NB4 (cell line): ENCODE measurements at places on chromosomes 5 and 9.
A peak's percentile ranks its signal among the peaks of the same experiment; 100 is the strongest.

DNA sequence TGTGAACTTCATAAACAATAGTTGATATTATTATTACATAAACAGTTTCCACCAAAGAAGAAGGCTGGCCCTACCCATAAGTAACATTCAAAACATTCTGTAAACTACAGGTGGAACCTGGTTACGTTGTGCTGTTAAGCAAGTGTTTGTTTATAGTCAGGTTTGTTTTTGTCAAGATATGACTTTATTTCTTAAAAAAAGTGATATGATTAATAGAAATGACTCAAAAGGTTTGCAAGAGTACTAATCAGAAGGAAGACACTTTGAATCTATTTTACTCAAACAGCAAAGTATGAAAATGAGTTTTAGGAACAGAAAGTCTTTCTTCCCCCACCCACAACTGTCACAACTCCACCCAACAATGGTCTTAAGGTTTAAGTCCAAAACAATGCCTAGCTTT, 220.8 kb downstream of the PLK2 start:
- DNase-seq = no peak

- DNase-seq = peak; percentile 11
Observed at GRCh38 chr9:126028746-126029145, 281.6 kb downstream of the PBX3 start.

DNA sequence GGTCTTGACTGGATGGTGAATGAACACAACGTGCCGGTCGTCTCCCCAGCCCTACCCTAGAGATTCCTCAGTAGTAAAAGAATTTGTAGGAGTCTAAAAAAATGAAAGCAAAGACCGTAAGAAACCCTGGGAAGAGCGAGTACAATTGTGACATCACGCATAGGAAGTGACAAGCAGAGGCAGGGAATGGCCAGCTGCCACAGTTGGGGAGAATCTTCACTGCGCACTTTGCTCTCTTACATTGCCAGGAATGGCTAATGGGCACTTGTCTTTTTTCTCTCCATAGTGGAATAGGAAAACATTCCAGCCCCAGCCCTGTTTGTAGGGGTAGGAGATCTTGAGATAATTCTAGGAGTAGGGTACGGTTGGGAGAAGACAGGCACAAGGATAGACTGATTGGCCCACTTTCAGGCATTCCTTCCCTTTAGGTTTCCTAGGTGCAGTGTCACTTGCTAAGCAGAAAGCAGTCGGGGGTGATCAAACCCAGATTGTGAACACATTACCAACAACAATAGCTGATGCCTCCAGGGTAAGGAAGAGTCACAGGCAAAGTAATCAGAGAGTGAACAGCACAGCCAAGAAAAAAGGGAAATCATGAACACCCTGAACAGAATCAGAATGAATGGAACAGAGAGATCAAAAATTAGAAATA, 302.7 kb downstream of the MAN2A1 start:
- DNase-seq = no peak

DNA sequence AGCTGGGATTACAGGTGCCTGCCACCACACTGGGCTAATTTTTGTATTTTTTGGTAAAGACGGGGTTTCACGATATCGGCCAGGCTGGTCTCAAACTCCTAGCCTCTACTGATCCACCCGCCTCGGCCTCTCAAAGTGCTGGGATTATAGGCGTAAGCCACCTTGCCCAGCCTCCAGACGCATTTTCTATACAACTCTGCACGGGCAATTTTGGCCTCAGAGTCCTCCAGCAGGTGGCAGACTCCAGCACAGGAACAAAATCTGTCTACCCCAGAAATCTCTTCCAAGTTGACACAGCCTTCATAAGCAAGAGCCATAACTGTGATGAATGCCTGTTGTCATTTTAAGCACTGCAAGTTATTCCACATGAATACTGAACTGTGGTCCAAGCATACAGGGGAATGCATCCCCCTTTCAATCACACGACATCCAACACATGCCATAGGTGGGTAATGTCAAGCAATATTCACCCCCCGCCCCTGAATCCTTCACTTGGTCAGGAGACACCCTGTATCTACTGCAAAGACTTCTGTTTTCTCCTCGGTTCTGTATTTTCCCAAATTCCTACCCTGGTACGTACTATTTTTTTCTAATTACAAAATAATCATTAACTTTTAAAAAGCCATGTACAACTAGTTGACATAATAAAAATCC, 50.8 kb downstream of the ALDH7A1 start:
- DNase-seq = peak; percentile 60

GRCh38 chr9:116546711-116547581, 140.2 kb upstream of the TRIM32 start:
- peak; percentile 34 for DNase-seq

DNA sequence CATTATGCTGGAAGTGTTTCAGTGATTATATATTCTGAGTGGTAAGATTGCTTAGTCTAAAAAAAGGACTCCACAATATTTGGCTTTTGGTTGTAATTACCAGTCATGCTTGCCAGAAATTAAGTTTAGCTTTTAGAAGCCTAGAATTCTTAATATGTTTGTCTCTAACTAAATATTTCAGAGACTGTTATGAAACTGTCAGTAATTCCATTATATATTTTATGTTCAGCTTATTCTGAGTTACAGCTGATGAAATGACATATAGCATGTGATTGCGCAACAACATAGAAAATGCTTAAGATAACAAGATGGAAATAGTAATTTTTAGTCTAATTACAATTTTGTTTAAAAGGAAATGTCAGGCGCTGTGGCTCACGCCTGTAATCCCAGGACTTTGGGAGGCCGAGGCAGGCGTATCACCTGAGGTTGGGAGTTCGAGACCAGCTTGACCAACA, 44.2 kb downstream of the KIAA1958 start:
- DNase-seq = peak; percentile 16

- no peak for DNase-seq
Observed at GRCh38 chr9:6441269-6441668, 28.3 kb downstream of the UHRF2 start.

GRCh38 chr9:124078641-124079040, 67.1 kb downstream of the LHX2 start:
- no peak for DNase-seq

GRCh38 chr9:133786371-133786753, 48.2 kb upstream of the SARDH start:
- DNase-seq = no peak
